ENCODE measurements at places on chromosomes 2 and 18.

GRCh38 chr2:51011254-51011653 lies 20.7 kb downstream of the NRXN1 start:
- no peak for DNase-seq

- no peak for DNase-seq
Measured at GRCh38 chr2:13040043-13040442, 323.3 kb downstream of the TRIB2 start.

- no peak for DNase-seq
Measured at GRCh38 chr2:214560618-214561190, 149.8 kb downstream of the VWC2L start.

GRCh38 chr18:48840491-48840877 lies 110.3 kb downstream of the SMAD7 start:
- peak; percentile 44 for DNase-seq

DNA sequence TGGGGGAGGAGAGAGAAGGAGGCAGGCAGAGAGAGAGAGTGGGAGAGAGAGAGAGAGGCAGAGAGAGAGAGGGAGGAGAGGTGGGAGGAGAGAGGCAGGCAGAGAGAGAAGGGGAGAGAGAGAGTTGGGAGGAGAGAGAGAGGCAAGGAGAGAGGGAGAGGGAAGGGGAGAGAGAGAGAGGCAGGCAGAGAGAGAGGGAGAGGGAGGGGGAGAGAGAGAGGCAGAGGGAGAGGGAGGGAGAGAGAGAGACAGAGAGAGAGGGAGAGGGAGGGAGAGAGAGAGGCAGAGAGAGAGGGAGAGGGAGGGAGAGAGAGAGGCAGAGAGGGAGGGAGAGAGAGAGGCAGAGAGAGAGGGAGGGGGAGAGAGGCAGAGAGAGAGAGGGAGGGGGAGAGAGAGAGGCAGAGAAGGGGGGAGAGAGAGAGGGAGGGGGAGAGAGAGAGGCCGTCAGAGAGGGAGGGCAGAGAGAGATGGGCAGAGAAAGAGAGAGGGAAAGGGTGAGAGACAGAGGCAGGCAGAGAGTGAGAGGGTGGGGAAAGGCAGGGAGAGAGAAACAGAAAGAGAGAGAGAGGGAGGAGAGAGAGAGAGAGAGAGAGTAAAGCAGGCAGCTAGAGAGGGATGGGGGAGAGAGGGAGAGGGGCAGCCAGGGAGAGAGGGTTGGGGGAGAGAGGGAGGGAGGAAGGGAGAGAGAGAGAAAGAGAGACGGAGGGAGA lies 122.2 kb upstream of the PXDN start:
- DNase-seq: peak; percentile 86

GRCh38 chr2:1802046-1802445 lies 57.7 kb upstream of the PXDN start:
- no peak for DNase-seq

DNA sequence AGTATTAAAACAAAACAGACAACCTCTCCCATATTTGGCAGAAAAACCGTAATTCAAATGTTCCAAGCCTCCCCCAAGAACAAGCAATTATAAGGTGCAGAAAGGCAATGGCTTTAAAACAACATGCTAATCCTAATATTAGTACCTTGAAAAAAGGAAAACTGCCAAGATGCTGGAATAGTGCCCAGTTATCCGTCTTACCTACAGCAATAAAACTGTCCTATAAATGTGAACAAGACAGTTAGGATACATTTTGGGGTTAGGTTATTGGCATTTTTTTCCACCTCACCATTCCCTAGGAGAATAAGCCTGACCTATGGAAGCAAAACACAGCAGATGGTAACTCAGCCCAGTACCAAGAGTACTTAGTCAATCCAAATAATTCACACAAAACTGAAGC lies 83.2 kb downstream of the TCF4 start:
- DNase-seq: no peak

DNA sequence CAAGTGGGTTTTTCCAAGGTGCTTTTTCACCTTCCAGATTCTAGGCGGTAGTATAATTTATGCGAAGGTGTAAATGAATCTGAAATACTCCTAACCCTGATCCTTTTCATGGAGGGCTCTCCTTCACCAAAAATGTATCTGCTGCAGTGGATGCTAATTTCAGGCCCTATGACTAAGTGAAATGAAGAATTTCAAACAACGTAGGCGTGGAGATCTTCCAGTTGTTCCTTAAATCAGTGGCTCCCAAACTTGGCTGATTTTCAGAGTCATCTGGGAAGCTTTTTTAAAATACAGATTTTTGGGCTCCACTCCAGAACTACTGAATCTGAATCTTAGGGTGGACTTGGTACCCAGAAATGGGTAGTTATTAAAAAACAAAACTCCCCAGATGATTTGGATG lies 5.5 kb downstream of the GCKR start:
- no peak for DNase-seq

DNA sequence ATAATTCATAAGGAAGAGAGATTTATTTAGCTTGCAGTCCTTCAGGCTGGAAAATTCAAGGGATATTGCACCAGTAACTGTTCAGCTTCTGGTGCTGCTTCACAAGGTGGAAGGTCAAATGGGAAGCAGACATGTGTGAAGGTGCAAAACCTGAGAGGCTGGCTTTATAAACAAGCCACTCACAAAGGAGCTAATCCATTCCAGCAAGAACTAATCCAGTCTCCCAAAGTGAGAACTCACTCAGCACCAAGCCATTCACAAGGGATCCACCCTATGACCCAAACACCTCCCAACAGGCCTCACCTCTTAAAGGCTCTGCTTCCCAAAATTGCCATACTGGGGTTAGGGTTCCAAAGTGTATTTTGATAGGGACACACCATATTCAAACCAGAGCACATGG lies 1018.4 kb upstream of the ACVR2A start:
- no peak for DNase-seq

DNA sequence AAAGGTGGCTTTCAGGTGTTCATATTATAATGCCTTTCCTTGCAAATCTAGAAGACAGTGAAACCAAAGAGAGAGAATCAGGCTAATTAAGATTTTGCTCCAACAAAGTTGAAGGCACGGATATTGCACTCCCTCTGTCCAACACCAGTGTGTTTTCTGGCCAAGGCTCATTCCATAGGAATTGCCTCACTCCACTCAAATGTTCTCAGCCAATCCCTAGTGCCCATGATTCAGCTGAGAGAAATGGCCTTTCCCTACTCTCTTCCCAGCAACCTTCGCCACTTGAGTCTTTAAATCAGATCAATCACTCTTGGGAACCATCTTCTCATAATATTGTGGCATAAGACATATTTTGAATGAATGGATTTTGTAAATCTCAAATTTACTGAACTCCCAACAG lies 768.2 kb upstream of the ACVR2A start:
- DNase-seq: no peak

DNA sequence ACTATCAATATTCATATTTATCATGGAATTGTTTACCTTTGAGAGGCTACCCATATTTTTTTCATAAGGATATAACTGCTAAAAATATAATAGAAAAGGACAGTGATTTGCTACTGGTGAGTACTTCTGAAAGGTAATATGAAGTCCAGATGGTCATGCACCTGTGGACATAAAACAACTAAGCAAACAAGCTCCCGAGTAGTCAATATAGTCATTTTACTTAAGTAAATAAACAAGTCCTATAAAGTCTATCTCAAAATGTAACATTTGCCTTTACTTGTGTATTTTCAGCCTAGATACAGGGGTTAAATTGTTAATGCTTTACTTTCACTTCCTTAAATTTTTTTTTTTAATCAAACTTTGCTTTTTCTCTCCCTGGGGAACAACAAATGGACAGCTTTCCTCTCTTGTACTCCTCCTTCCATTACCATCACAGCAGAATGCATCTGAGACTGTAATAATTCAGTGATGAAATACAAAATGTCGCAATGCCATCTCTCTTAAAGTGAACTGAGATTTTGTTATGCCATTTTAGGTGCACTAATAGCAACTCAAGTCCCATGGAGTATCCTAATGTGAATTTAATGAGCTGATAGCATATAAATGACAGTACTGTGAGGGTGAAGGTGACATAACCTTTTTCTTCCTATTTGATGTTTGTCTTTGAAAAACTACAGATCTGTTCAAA lies 1325.4 kb upstream of the ZEB2 start:
- no peak for DNase-seq

DNA sequence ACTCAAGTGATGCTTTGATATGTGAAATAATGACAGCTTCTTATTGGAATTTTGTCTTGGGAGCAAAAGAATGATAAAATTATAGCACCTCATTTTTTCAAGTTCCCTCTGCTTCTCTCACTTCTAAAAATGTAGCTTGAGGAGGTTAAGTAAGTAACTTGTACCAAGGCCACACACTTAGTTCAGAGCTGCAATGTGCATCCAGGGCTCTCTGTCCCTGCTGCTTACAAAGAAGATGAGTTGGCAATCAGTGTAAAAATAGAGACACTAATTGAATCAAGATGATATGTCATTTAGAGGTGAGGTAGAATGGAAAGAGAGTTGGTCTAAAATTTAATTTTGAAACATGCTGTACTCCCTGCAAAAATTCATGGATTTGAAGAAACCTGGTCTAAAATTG lies 312.0 kb upstream of the TNP1 start:
- DNase-seq: no peak

DNA sequence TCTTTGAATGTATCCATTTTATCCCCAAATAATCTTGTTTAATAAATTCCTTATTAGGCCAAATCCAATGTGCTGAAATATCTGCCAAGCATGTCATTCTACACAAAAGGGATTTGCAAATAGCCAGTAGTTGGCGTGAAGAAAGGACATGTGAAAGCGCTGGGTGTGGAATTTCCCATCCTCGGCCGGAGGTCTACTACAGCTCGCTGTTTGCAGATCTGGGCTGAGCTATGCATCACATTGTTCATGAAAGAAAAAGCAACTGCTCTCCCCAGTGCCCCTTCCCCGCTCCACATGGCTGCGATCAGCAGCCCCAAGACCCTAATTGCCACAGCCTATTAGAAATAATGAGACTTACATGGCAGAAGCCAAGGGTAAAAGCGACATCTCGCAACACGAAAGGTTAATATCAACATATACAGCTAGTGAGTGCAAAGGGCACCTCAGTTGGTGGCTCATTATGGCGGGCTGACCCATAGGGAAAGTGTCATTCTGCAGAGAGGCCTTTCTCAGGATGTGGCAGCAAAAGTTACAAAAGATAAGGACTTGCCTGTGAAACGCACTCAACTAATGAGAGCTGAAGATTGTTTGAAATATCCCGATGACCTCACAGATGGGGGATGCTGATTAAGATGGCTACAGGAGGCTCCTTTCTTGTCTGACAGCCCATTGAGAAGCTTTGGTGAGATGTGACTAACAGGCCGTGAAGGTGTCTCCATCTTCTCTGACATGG lies 126.9 kb upstream of the CYP1B1 start:
- no peak for DNase-seq

DNA sequence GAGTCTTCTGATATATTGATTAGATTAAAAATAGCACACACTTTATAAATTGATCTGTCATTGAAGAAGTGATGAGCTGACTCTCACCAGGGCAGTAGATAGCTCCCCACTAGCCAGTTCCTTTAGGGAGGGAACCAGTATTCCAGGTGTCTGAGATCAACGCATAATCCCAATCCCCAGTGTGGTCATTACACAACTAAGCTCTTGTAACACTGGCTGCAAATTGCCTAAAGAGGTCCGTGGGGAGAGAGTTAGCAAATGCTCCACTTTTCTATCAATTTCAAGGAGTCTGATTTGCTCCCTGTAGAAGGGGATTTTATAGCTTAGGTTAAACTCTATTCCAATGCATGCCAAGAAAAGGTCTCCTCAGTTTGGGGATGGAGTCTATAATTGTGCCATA lies 7.7 kb downstream of the SLC14A1 start:
- DNase-seq: no peak

- DNase-seq: no peak
Measured at GRCh38 chr2:25123682-25124081, 44.7 kb downstream of the POMC start.

DNA sequence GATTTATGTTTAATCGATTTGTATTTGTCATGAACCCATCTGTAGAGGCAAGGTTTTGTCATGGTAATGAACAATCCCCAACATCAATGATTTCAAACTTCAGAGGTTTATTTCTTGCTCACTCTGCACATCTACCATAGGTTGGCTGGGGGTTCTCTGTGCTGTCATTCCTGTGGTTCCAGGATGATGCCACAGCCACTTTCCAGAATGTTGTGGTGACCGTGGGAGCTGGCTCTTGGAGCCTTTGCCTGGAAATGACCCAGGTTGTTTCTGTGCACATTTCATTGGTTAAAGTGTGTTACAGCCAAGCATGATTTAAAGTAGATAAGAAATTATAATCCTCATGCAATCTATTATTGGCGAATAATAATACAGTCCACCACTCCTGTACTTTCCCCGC lies 28.2 kb upstream of the EPAS1 start:
- no peak for DNase-seq

GRCh38 chr2:239464166-239465016 lies 63.6 kb upstream of the HDAC4 start:
- no peak for DNase-seq

GRCh38 chr2:24885221-24886125 lies 34.6 kb downstream of the ADCY3 start:
- DNase-seq: peak; percentile 43

- no peak for DNase-seq
Measured at GRCh38 chr18:73214970-73215369, 347.2 kb upstream of the NETO1 start.

DNA sequence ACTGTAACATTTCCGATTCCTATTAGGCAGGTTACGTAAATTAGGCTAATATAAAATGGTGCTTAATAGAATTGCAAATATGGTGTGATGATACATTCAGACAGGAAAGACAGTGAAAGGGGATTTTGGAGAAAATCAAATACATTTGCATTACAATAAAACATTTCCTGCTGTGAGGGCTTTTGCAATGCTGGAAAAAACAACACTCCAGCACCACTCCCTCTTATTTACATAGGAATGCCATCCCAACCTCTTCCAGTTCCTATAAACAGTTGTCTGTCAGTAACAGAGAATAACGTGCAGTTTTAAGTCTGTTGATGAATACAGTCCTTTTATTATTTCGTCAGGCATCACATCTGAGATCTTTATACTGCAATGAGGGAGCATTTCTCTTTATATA lies 298.8 kb upstream of the FANCL start:
- DNase-seq: peak; percentile 76

DNA sequence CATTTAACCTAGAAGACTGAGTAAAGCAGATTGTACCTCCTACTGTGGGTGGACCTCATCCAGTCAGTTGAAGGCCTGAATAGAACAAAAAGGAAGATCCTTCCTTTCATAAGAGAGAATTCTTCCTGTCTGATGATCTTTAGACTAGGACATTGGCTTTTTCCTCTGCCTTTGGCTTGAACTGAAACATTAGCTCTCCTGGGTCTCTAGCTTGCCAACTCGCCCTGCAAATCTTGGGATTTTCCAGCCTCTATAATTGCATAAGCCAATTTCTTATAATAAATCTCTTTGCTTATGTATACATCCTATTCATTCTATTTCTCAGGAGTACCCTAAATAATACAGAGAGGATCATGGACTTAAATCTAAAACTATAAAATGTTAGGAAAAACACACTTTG lies 6.2 kb upstream of the KDSR start:
- no peak for DNase-seq

- DNase-seq: no peak
Measured at GRCh38 chr2:226911932-226912331, 76.1 kb downstream of the RHBDD1 start.

DNA sequence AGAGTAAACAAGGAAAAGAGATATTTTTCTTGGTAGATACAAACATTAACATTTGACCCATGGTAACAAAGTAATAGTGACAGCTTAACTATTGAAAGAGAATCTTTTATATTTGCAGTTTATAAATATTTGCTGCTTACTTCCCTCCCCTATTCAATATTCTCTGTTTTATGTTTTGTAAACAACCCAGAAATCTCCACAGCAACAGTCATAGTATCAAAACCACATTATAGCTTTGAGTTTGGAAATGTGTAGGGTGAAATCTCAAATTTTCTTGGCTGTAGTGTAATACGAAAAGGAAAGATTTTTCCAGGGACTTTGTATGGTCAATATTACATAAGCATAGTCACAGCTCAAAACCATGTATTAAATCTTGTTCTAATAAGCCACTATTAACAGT lies 511.2 kb downstream of the METTL4 start:
- DNase-seq: no peak

Data from brain (organoid and tissue), 16 donors.